CD14-positive monocyte (primary cell): ENCODE measurements at places on chromosomes 16 and 17.

- no peak for DNase-seq
Observed at GRCh38 chr17:55731586-55732250, 9.1 kb upstream of the TMEM100 start.

GRCh38 chr16:51129105-51129504 lies 22.0 kb downstream of the SALL1 start:
- DNase-seq, result no peak

DNA sequence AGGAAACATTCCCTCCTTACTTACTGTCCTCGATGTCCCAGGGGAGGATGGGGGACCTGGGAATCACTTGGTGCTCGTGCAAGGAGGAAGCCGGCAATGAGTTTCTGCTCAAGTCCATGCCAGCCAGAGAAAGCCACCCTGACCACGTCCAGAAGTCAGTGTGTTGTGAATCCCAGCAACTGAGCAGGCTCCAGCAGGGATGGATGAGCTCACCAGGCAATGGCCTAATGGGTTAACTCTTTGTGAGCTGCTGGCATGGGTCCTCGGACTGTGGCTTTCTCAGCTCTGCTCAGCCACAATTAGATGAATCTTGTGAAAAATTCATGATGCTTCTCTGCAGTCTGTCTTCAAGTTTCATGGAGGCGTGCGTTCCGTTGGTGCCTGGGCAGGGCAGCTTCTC lies at the start of gene PIRT:
TSS of gene PIRT (minus strand) at position 167 of the 400 bp plus-strand sequence. CDS start 12,442 bp downstream, outside the sequence.
- no peak for DNase-seq

DNA sequence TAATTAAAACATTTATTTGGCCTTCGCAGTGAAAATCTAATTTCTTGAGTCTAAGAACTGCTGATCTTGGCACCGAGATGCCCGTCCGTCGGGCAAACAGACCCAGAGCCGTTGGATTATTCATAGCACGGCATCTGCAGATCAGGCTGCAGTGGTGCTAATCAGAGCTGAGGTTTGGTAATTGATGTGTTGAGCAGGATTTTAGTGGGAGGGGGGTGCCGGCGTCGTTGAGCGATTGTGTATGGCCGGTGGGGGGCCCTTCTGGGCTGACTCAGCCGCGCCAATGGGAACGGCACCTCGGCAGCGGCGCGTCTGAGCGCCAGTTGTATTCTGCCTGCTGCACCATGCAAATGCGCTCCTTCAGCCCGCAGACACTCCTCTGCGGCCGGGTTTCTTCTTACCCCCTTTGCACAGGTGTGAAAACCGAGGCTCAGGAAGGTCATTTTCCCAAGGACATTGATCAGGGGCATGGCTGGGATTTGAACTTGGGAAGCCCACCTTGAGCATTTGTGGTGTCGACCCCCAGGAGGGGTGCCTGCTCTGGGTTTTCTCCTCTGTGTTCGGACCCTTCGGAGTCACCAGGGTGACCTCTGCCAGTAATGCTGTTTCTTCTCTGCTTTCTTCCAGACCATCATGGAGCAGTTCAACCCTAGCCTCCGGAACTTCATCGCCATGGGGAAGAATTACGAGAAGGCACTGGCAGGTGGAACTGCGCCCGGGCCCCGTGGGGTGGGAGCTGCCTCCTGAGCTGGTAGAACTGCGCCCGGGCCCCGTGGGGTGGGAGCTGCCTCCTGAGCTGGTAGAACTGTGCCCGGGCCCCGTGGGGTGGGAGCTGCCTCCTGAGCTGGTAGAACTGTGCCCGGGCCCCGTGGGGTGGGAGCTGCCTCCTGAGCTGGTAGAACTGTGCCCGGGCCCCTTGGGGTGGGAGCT lies 18.4 kb downstream of the BAIAP2 start:
- no peak for DNase-seq

- no peak for DNase-seq
Observed at GRCh38 chr17:53950207-53950857, 127.6 kb downstream of the KIF2B start.

DNA sequence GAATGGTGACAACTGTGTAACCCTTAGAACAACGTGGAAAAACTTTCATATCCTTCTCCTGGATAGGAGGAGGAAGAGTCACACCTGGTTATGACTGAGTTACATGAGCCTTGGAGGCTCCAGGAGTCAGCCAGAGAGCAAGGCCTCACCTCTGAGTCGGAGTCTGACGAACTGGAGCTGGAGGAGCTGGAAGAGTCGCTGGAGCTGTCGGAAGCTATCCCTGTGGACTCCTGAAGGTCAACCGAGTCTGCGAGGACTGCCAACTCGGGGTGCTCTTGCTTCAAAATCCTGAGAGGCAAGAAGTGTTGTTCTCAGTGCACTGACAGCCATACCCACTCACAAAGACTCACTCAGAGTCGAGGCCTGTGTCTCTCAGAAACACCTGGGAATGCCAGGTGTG lies 6.2 kb downstream of the JMJD6 start:
- no peak for DNase-seq

- peak; percentile 55 for DNase-seq
Observed at GRCh38 chr16:56866955-56867830, 2.2 kb downstream of the SLC12A3 start.

DNA sequence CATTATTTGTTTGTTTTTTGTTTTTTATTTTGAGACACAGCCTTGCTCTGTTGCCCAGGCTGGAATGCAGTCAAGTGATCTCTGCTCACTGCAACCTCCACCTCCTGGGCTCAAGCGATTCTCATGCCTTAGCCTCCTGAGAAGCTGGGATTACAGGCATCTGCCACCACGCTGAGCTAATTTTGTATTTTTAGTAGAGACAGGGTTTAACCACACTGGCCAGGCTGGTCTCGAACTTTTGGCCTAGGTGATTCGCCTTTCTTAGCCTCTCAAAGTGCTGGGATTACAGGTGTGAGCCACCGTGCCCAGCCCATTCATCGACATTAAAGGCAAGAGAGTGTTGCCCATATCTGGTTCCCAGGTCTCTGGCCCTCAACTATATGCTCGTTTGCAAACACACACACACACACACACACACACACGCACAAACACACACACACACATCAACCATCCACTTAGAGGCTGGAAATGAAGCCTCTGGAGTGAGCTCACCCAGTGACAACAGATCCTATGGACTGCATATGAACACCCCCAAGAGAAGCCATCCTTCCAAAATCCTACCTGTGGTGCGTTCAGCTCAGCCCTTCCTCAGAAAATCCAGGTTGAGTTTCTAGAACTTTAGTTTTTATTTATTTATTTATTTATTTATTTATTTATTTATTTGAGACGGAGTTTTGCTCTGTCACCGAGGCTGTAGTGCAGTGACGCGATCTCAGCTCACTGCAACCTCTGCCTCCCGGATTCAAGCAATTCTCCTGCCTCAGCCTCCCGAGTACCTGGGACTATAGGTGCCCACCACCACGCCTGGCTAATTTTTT lies 12.3 kb upstream of the SEPHS2 start:
- no peak for DNase-seq

- peak; percentile 59 for DNase-seq
Observed at GRCh38 chr17:4420692-4421131, 13.0 kb upstream of the SPNS3 start.

DNA sequence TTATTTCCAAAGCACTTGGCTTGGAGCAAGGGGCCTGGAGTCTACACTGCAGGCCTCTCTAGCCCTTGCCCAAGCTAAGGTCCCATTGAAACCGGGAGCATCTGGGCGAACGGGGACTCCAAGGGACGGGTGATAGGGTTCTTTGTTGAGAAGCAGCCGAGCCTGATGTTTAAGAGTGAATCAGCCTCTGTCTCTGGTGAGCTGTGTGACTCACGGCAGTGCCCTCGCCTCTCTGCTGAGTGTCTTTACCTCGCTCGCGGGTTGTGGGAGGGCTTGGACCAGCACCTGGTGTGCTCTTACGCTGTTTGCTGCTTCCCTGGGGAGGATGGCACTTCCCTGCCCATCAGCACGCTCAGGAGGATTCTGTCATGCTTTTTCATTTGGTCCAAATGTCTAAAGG lies 1.3 kb downstream of the HGS start:
- peak; percentile 34 for DNase-seq

DNA sequence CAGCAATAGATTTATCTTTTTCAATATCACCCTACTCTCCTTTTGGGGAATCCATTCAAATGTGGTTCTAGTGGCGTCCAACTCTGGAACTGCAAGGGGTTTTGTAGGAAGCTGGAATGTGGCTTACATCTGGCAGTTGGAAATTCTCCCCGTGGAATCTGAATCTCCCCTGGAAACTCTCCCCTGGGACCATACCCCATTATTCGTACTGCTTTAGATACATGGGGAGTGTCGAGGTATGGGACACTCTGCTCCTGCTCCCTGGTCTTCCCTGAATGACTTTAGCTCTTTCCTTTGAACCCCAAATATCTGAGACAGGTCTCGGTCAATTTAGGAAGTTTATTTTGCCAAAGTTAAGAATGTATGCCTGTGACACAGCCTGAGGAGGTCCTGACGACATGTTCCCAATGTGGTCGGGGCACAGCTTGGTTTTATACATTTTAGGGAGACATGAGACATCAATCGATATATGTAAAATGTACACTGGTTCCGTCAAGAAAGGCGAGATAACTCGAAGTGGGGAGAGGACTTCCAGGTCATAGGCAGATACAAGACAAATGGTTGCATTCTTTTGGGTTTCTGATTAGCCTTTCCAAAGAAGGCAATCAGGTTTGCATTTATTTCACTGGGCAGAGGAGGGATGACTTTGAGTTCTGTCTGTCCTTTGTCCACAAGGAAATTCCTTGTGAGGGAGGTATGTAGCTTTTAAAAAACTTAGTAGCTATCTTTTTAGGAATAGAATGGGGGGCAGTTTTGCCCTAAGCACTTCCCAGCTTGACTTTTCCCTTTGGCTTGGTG lies 89.1 kb upstream of the CORO6 start:
- no peak for DNase-seq

- DNase-seq, result no peak
Observed at GRCh38 chr16:74760007-74760767, 14.4 kb downstream of the FA2H start.

GRCh38 chr16:13945744-13946485 lies 26.0 kb downstream of the ERCC4 start:
- DNase-seq, result no peak

DNA sequence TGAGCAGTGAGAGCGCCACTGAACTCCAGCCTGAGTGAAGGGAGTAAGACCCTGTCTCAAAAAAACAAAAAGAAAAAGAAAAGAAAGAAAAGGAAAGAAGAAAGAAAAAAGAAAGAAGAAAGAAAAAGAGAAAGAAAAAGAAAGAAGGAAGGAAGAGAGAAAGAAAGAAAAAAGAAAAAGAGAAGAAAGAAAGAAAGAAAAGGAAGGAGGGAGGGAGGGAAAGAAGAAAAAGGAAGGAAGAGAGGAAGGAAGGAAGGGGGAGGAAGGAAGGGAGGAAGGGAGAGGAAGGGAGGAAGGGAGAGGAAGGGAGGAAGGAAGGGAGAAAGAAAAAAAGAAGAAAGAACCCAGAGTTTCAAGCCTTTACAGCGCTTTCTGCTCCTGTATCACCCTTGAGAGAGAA lies 19.1 kb downstream of the GINS3 start:
- no peak for DNase-seq

DNA sequence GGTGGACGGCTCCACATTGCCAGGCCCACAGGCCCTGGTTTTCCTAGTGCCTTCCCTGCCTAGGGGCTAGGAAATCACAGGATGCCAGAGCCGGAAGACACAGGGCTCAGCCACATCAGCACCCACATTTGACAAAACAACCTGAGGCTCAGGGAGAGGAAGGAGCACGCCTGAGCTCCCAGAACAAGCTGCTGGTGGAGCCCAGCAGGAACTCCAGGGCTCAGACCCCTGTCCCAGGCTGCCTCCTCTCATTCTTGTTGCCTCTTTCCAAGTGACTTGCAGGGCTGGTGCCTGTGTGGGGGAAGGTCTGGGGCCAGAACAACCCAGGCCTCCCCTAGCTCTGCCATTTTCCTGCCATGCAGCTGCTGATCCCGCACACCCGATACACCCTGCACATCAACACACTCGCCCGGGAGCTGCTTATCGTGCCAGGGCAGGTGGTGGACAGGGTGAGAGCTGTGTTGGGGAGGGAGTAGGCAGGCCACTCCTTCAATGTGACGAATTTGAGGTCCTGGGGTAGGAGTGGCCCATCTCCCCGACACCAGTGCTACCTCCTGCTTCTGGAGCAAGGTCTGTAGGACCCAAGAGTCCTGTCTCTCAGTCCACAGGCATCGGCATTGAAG lies 7.6 kb downstream of the ALOX15B start:
- no peak for DNase-seq
